ENCODE measurements at places on chromosomes 2 and 18.

GRCh38 chr2:27742571-27742970, 28.9 kb upstream of the MRPL33 start:
- no peak for DNase-seq

- no peak for DNase-seq
Measured at GRCh38 chr2:1883476-1883875, 139.2 kb upstream of the PXDN start.

- no peak for DNase-seq
Measured at GRCh38 chr2:48532174-48532573, 2.2 kb downstream of the STON1 start.

GRCh38 chr2:196489371-196489770, 150.1 kb upstream of the CCDC150 start:
- no peak for DNase-seq

- DNase-seq = no peak
Measured at GRCh38 chr2:37201208-37201607, 4.9 kb downstream of the CEBPZOS start.

- DNase-seq = no peak
Measured at GRCh38 chr2:51335087-51336058, 303.4 kb upstream of the NRXN1 start.

DNA sequence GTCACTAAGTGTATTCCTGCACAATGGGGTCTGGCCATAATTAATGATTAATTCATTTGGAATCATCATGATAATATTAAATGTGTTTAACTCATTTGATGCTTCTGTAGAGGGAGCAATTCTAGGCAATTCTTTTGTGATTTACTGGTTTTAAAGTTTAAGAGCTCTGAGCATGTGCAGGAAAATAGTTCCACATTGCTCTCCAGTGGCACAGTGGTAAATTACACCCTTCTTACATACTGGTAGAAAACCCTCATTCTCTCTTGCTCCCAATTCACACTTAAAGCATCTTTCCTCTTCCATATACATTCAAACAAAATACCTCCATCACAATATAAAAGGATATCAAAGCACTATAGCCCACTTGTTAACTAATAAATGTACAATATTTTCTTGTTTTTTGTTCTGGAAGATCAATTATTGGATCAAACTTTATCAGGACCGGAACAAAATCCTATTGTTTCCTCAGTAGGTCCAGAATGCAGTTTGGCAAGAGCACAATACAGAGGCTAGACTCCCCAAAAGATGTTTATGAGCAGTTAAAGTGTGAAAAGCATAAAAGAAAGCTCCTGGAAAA, 844.3 kb downstream of the MBD2 start:
- DNase-seq = peak; percentile 60

GRCh38 chr2:72940786-72941185, 23.5 kb downstream of the EMX1 start:
- DNase-seq = no peak

DNA sequence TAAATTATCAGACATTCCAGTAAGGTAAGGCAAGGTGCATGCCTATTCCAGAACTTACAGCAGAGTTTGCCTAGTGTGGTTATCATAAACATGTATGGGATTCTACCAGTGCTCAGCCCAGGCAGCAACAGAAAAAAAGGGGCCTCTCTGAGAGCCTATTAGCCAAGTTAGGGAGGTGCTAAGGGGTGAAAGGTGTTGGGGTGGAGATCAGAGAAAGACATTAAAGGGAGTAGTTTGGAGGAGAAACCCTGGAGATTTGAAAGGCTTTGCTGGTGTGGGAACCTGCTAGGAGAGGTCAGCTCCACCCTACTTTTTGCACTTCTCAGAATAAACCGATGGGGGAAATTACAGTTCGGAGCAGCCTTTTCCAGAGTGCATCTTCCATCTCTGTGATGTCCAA, 2.9 kb downstream of the ARPC2 start:
- no peak for DNase-seq

DNA sequence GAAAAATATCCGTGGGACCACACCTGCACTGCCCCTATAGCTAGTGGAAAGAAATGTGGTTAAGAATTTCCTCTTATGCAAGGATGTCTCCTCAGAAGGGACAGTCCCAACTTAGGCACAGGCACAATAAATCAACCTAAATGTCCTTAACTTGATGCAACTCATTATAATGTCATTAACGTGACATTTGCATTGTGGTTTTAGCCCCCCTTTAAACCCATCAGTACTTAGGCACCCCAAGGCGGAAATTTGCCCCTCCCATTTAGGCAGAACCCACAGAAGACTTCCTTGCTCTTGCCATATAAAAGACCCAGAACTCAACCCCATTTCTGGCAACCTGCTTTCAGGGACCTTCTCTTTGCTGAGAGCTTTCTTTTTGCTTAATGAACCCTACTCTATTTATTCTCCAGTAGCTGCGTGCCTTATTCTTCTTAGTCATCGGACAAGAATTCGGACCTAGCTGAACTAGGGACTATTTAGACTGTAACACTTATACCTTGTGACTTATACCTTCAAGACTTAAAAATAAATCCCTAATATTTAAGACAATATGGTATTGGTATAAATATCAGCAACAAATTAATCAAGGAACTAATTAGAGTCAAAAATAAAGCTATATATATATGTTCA, 1281.6 kb upstream of the TMEFF2 start:
- DNase-seq = no peak

- no peak for DNase-seq
Measured at GRCh38 chr2:60533101-60534051, 20.1 kb downstream of the BCL11A start.

- no peak for DNase-seq
Measured at GRCh38 chr2:32851777-32852439, 94.8 kb upstream of the LTBP1 start.

GRCh38 chr2:169141713-169142352, 72.5 kb downstream of the DHRS9 start:
- peak; percentile 59 for DNase-seq

- no peak for DNase-seq
Measured at GRCh38 chr2:230671117-230671516, 41.5 kb upstream of the CAB39 start.

- peak; percentile 49 for DNase-seq
Measured at GRCh38 chr2:43191947-43192516, 34.4 kb downstream of the ZFP36L2 start.

DNA sequence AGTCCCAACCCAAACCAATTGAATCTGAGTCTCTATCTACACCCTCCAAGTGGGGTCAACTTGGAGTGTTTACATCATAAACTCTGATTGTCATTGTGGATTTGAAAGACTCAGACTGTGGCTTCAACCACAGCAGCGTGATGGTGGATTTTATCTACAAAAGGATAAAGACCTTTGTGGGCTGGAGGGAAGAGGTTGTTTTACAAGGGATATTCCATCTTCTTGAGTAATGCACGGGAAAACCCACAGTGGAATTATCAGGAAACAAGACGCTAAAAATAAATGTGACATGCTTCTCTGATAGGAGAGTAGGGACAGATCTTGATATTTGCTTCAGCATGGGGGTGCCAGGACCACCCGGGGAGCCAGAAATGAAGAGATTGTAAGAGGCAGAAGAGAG, 93.5 kb downstream of the LPIN1 start:
- DNase-seq = no peak

All from GM12865 (cell line).